ENCODE measurements at places on chromosomes 5 and 9.

GRCh38 chr9:21967702-21968101 is 26.5 kb downstream of the CDKN2A start:
- no peak for DNase-seq

- no peak for DNase-seq
Measured at GRCh38 chr5:14231156-14231555, 88.0 kb downstream of the TRIO start.

DNA sequence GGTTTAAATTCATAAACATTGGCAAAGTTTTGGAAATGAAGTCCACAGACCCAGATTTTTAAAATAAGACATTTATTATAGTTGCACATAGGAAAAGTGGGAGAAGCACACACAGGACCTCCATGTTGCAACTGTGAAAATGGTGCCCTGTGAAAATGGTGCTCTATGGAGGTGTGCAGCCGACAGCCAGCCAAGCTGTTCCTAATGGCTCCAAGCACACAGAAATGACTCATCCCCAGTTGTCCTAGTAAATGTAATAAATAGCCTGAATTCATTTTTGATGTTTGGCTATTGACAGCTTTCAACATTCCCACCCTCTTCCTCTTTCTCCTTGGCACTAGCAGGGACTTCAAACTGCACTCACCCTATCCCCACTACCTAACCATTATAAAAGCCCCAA is 590.9 kb downstream of the CAAP1 start:
- no peak for DNase-seq

- DNase-seq, result no peak
Measured at GRCh38 chr5:134649163-134649835, 714 bp downstream of the SEC24A start.

- no peak for DNase-seq
Measured at GRCh38 chr5:151351671-151352070, 4.3 kb upstream of the SLC36A2 start.

DNA sequence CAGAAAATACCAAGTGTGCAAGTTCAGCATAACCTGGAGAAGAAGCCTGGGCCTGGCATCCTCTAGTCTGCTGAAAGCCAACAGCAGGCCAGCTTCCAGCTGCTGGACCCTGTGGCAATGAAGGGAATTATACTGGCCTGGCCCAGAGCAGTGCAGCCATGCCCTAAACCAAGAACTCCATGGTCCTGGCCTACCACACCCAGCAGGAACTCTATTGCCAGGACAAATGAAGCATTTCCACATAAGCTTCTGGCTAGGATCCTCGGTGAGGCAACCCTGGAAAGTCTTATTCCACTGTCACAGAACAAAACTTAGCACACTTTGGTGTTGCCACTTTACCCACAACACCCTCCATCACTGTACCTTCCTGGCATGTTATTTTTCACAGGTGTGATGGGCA is 35.5 kb downstream of the CDK5RAP2 start:
- DNase-seq, result no peak

DNA sequence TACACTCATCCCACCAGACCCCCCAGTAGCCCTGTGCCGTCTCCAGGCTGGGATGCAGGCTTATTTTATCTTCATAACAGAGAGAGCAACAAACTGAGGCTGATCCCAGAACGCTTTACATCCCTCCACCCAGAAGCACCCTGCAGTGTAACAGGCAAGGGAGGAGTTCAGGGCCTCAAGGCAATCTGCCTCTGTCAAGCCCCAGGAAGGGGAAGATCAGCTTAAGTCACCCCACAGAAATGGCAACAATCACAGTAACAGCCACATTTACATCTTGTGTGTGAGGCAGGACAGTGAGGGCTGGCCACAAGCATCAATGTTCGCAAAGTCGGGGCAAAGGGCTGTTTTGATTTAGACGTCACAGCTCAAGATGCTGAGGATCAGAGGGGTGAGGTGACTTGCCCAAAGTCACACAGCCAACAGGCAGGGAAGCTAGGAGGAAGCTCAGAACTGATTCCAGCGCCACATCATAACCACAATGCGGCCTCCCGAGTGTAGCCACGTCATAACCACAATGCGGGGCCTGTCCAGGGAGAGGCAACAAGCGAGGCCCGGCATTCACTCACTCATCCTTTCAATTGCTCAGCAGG is 14.4 kb downstream of the STK10 start:
- no peak for DNase-seq

GRCh38 chr5:67214707-67215447 is 18.3 kb upstream of the CD180 start:
- DNase-seq, result no peak

DNA sequence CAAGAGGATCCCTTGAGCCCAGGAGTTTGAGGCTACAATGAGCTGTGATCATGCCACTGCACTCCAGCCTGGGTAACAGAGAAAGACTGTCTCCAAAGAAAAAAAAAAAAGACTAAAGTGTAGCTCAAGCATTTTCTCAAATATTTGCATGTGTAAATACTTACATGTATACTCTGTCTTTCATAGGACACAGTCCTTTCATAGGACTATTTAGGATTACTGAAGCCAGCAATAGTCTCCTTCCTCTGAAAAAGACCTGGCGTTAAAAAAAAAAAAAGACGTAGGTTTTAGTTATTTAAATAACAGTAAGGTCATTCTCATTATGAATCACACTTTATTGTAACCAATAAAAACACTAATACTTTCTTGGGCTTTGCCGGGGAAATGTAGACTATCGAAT is 29.9 kb downstream of the HSDL2 start:
- DNase-seq, result no peak

DNA sequence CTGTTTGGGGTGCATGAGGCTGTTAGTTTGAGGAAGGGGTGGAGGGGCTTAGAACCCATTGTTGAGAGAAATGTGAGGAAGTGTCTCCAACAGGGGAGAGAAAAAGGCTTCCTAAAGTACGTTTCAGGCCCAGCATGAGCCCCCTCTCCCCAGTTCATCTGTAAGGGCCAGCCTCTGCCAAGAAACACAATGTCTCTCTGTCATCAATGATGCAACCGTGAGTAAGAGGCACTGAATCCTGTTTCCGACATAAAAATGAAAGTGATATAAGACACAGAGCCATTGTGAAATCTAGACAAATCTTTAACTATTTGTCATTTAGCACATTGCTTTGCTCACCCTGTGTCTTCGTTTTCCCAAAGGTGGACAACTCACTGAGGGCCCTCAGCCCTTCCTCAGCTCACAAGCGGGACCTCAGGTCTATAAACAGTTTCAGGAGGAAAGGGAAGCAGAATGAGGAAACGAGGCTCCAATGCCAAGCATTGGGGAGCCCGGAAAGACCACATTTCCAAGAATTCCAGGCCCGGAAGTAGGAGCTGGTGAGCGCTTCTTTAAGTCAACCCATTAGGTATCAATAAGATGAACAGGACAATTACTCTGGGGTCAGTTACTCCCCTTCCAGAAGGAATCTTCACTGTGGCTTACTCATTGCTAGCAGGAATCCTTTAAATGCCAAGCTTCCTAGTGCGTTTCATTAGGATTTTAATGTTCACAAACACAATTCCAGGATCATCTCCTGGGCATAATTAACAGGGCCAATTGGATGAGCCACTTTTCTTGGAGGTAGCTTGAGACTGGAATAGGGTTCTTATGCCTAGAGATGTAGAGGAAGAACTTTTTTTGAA is 59.0 kb upstream of the KLF4 start:
- no peak for DNase-seq

- no peak for DNase-seq
Measured at GRCh38 chr5:104018299-104018698, 455.7 kb upstream of the NUDT12 start.

GRCh38 chr5:17428176-17428800 is 69.7 kb upstream of the TAF11L2 start:
- peak; percentile 12 for DNase-seq

DNA sequence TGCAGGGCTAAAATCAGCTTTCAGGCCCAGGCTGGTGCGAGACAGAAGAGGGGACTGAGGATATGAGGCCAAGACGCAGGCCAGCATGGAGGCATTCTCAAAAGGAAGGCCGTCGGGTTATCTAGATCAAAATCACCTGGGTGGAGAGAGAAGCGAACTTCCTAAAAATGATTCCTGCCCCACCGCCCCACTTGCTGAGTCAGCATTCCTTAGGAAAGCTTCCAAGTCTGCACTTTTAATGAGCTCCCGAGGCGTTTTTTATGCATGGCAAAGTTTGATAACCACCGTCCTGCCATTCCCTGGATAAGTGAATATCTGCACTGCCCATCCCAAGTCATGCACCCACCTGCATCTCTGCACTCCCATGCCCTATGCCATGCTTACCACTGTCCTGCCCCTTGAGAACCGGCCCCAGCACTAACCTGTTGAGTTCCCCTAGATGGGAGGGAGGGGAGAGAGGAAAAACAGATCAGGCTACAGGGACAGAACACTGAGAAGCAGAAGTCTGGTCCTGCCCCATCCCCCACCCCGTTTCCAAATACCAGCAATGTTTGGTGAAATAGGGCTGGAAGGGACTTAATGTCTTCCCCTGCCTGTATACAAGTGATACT is 1.6 kb upstream of the SPOCK1 start:
- DNase-seq, result no peak

DNA sequence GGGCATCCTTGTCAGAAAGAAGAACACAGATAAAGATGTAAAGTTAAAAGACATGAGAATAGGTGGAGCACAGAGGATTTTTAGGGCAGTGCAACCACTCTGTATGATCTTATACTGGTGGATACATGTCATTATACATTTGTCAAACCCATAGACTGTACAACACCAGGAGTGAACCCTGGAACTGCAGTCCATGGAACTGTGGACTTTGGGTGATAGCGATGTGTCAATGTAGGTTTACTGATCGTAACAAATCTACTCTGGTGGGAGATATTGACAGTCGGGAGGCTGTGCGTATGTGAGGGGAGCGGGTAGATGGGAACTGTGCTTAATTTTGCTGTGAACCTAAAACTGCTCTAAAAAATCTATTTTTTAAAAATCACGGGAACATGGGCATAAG is 60.6 kb downstream of the MROH2B start:
- DNase-seq, result no peak

GRCh38 chr5:94793816-94794198 is 175.3 kb downstream of the SLF1 start:
- no peak for DNase-seq

DNA sequence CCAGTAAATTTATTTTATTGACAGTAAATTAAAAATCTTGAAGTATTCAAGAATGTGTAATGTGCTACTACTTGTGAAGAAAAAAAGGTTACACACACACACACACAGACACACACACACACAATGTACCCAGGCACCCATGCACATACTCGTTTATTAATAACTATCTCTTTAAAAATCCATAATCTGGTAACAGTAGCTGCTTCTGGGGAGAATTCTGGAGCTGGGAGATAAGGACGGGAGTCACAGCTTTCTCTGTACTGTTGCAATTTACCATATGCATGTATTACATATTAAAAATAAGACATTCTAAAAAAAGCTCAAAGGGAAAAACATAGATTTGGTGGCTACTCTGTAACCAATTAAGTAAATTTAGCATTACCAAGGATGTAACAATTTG is 7.9 kb upstream of the C1QTNF2 start:
- DNase-seq, result no peak
